ENCODE measurements at places on chromosomes 12 and 14.

DNA sequence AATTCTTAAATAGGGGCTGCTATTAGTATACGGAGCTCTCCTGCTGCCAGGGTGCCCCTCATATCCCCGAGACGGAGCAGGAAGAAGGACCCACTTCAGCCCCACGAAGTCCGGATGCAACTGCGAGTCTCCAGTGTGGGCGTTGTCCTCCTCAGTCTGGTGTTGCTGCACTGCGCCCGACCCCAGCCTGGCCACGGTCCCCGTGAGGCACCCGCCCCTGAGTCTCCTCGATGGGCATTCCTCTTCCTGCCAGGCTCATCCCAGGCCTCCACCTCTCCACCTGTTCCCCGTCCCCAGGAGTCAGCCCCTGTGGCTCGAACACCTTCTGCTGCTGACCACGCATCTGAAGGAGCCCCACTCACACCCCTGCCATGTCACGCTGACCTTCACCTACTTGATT lies 68.1 kb upstream of the SFSWAP start:
- no peak for DNase-seq

- no peak for DNase-seq
These were observed 18.8 kb upstream of the NR4A1 start for GRCh38 chr12:52032446-52032803.

DNA sequence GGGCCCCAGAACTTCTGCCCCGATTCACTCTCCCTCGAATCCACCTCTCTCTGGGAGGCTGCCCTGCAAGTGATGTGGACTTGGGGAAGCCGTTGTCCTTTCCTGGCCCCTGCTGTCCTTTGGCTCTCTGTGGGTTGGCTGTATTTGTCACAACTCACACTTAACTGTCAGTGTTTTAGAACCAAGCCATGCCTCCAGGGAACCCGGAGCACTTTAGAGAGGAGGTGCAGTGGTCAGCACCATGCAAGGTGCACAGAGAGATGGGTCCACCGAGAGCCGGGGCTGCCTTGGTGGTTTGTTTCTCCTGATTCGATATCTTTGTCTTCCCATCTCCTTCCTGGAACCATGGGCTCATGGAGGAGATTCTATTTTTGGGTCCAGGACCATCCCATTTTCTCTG lies 129.5 kb upstream of the RTL1 start:
- no peak for DNase-seq

DNA sequence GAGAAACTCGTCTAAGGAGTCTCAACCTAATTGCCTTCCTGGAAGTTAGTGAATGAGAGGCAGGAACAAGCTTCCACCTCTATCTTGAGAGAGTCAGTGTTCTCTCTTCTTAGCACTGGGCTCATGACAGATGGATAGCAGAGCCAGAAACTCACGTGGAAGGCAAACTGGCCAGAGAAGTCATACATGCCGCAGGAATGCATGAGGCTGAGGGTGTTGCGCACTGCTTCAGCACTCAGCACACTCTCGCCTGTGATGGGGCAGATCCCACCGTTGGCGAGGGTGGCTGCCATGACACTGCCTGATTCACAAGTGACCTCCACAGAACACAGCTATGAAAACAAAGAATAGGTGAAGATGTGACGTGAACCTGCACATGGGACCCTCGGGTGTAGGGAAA lies 6.0 kb downstream of the SPRYD4 start:
- no peak for DNase-seq

DNA sequence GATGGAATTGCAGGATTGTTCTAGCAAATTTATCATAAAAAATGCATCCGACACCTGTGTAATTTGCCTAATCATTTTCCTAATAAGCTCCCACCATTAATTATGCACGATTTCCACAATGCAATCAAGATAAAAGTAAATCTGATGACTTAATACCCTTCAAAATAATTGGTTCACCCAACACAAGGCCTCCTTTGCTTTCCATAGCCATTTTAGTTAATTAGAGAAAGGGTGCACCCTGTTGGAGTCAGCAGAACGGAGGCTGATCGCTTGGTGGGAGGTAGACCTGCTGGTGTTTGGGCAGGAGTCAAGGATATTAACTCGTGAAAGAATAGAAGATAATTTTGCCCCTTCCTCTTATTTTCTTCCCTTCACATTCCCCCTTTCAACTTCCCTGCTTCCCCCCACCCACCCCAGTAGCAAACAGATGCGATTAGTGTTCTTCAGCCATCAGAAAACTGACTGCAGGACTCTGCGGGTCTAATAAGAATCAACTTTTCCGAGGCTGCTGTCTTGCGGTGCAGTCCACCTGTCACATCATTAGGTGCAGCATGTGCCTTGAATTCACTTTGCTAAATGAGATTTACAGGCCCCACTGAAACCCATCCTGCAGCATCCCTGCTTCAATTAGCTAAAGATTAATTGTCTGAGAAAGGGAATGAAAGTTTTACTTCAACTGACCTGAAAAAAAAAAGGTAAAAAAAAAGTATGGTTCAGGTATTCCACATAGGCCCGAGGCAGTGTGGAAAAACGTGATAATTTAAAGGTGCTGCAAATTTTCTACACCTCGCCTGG lies 553.7 kb upstream of the LMO3 start:
- no peak for DNase-seq
